Stimulated activated CD4-positive, alpha-beta T cell treated with anti-CD3 and anti-CD28 coated beads, TNF-alpha, amount 100 ng/mL, for 4 hours (primary cell): ENCODE measurements at places on chromosomes 11 and 22.

- no peak for DNase-seq
Observed at GRCh38 chr22:21101877-21102638, 56.3 kb downstream of the LRRC74B start.

DNA sequence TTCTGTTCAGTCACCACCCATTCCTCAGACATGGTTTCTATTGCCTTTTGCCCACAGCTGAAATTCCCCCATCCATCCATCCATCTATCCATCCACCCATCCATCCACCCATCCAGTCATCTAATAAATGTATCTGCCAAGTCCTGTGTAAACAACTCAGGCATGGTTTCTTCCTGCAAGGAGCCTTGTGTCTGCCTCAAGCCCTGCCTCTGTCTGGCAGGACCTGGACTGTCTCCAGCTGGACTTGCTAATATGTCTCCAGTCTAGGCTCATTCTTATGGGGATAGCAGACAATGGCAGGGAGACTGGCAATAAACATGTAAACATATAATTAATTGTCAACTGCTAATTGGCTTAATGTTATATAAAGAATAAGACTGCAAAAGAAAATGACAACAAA lies 64.7 kb upstream of the AMPD3 start:
- no peak for DNase-seq

DNA sequence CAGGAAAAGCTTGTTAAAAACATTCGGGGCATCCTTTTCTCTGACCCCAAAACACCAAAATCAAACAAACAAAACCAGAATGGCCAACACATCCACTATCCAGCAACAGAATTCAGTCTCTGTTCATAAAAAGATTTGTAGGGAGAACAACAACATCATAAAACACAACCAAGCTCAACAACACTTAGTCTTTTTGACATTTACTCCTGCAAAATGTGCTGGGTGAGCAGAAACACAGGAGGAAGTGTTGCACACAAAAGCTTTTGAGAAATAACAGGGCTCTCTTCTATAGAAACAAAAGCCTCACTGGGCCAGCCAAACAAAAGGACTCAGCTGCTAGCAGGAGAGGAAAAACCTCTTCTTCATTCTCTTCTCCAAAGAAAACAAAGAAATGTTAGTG lies 736.0 kb upstream of the CCDC90B start:
- no peak for DNase-seq

GRCh38 chr11:61141601-61142028 lies 19.6 kb downstream of the VPS37C start:
- no peak for DNase-seq

DNA sequence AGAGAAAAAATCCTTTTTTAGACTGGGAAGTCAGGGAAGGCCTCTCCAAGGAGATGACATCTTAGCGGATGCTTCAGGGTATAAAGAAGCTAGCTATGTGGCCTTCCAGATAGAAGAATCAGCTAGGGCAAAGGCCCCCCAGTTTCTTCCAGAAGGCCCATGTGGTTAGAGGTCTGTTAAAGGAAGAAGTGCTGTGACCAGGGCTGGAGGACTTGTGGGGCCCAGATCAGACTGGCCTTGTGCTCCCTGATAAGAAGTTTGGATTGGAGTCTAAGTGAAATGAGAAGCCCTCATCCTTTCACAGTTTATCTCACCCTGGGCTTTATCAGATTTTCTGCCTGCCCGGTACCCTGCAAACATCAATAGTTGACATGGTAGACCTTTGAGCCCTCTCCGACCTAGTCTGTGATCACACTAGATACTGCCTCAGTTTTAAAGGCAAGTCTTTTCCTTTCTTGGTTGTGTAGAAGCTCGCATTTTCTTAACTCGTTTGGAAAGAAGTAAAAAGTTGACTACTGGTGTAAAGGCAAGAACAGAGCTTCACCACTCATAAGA lies 7.8 kb downstream of the AMPD3 start:
- DNase-seq, result no peak

DNA sequence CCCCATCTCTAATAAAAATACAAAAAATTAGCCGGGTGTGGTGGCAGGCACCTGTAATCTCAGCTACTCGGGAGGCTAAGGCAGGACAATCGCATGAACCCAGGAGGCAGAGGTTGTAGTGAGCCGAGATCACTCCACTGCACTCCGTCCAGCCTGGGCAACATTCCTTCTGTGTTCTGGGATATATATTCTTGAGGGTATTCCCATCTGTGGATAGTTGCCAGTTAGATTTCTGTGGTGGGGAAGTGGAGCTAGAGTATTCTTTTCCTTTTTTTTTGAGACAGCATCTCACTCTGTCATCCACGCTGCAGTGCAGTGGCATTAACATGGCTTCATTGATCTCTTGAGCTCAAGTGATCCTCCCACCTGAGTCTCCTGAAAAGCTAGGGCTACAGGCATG lies 9.1 kb upstream of the ZNF74 start:
- DNase-seq, result no peak

DNA sequence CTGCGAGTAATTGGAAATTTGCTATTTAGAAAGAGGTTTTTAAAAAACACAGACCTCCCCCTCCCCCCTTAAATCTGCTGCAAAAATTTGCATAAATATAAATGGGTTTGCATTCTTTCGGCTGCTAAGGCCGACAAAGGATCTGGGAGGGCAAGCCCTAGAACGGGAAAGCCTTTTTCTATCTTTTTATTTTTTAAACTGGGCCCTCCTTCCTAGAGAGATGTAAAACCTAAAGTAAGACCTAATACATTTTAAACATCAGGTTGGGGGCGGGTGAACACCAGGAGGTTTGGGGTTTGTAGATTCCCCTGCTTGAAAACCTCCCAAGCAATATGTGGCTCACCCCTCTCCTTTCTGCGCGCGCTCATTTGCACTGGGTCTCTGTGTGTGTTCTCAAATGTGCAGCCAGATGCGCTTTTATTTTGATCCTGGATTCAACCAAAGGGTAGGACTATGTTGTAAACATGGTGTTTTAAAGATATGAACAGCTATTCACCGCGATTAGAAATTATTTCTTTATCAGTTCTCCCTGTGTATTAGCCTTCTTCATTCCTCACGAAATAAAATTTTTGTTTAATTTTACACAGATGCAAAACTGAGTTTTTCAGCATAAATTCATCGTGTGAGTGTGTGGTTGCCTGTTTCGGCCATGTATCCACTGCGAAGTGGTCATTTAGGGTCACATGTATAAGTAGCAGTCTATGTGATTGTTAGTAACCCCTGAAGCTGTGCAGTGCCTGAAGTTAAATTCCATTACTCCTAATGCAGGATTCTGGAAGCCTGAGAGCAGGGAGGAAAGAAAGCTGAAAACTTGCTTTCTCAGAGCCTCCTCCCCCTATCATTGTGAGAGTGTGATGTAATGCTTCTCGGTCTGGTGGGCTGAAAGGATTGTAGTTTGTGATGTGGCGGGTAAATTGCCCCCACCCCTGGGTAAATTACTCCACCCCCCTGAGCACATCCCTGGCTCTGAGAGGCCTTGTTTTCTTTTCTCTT lies 988 bp downstream of the TNRC6B start:
- no peak for DNase-seq

DNA sequence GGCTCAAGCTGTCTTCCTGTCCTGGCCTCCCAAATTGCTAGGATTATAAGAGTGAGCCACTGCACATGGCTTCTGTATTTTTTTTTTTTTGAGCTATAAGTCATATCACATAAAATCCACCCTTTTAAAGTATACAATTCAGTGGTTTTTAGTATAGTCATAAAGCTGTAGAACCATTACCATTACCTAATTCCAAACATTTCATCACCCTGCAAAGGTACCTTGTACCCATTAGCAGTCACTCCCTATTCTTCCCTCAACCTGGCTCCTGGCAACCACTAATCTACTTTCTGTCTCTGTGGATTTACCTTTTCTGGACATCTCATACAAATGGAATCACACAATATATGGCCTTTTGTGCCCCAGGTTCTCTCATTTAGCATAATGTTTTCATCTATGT lies 84.5 kb downstream of the MTMR3 start:
- no peak for DNase-seq

- DNase-seq, result no peak
Observed at GRCh38 chr22:27086080-27087044, 429.0 kb downstream of the MIAT start.
